ENCODE measurements at places on chromosomes 5 and 9.
A peak's percentile ranks its signal among the peaks of the same experiment; 100 is the strongest.

- ATAC-seq = no peak
Measured at GRCh38 chr5:72503888-72504491, 3.2 kb downstream of the ZNF366 start.

DNA sequence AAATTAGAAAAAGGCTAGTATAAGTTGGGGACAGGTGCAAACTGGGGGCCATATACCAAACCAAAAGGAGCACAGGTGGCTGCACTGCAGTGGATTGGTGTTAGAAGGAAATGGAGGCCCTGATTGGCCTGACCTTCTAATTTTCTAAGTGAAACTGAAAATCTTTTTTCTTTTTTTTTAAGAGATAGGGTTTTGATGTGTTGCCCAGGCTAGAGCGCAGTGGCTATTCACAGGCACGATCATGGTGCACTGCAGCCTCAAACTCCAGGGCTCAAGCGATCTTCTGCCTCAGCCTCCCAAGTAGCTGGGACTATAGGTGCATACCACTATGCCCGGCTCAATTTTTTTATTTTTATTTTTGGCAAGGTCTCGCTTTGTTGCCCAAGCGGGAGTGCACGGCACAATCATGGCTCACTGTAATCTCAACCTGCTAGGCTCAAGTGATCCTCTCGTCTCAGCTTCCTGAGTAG lies 9.8 kb upstream of the CCDC69 start:
- ATAC-seq = no peak

DNA sequence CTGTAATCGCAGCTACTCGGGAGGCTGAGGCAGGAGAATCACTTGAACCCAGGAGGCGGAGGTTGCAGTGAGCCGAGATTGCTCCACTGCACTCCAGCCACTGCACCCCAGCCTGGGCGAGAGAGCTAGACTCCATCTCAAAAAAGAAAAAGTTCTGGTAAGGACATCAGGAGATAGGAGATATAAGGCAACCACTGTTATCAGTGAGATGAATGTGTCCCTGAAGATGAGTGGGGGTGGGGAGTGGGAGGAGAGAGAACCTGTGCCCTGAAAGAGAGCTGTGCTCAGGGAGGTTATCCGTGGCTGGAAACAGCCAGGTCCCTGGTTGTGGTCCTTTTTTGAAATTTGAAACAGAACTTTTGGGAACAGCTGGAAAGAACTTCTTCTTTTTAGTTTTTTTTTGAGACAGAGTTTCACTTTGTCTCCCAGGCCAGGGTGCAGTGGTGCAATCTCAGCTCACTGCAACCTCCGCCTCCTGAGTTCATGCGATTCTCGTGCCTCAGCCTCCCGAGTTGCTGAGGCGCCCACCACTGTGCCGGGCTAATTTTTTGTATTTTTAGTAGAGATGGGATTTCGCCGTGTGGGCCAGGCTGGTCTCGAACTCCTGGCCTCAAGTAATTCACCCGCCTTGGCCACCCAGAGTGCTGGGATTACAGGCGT lies 2.6 kb downstream of the PTPA start:
- no peak for ATAC-seq

GRCh38 chr5:176816791-176817347 lies 6.5 kb downstream of the UNC5A start:
- ATAC-seq = no peak

DNA sequence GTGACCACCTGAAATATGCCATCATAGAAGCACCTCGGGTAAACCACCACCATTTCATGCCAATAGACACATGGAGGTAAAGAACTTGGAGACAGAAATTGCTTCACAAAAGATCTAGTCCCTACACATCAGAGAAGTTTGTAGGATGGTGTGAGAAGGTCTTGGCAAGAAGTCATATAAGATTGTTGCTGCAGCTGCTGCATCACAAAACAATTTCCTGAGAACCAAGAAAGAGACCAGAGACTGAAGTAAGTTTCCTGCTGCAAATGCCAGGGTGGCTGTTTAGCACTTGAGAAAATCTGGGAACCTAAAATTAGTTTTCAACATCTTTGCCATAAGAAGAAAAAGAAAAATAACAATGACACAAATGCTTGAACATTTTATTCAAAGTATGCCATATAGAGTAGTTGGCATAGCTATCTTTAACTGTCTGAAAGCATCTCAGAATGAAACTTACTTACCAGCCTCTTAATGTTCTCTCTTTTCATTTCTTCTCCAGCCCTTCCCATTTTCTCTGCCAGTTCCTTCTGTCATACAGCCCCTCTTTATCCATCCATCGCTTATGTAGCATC lies 114.3 kb downstream of the KCTD16 start:
- no peak for ATAC-seq

DNA sequence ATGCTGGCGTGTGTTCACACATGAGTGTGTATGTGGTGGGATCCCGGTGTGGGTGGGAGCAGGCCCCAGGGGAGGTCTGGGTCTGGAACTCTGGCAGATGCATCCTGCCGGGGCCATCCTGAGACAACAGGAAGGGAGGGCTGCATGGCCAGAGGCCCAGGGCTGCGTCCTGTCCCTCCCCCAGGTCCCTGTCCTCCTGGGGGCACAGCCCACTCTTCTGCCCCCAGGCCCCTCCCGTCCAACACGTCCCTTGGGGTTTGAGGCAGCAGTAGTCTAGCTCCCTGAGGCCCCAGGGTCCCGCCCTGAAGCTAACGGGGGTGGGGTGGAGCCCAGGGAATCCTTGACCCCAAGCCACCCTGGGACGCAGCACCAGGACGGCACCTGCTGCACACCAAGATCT lies 16.6 kb downstream of the FLT4 start:
- ATAC-seq = no peak

GRCh38 chr9:96014078-96014477 lies 138.6 kb downstream of the ERCC6L2 start:
- no peak for ATAC-seq

GRCh38 chr9:6656614-6657300 lies 11.2 kb upstream of the GLDC start:
- no peak for ATAC-seq

DNA sequence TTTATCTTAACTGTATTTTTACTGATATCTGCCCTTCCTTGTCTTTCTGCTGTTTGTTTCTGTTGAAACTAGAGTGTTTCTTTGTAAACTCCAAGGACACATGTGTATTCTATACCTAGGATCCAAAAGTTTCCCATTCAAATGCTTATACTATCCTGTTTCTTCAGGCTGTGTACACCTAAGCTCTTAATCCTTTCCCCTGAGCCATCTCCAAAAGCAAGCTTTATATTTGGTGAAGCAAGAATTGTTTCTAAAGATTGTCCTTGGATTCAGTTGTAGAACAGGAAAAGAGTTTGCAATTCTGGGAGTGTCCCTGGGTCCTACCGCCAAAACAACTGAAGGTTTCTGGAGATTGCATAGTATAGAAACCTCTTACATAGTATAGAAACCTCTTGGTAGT lies 65.9 kb downstream of the CWC27 start:
- ATAC-seq = no peak

DNA sequence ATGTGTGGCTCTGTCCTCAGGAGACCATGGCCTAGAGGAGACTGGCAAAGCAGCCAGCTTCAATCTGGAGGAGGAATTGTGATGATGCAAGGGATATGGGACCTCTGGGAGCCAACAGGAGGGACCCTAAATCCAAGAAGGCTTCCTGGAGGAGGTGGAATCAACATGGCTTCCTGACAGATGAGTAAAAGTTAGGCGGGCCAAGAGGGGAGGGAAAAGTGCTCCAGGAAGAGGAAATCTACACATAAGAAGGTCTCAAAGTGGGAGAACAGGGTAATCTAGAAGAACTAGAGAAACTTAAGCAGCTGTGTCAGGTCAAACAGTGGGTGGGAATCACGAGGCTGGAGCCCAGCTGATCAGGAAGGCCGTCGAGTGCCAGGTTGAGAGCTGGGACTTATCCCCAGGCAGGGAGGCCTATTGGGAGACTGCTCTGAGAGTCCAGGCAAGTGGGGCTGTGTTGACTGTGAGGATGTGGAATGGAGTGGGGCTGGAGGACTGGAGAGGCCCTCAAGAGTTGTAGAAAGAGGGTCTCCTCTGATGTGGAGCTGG lies 119.1 kb downstream of the C9orf50 start:
- ATAC-seq = no peak

GRCh38 chr5:23631302-23632045 lies 124.1 kb downstream of the PRDM9 start:
- no peak for ATAC-seq

DNA sequence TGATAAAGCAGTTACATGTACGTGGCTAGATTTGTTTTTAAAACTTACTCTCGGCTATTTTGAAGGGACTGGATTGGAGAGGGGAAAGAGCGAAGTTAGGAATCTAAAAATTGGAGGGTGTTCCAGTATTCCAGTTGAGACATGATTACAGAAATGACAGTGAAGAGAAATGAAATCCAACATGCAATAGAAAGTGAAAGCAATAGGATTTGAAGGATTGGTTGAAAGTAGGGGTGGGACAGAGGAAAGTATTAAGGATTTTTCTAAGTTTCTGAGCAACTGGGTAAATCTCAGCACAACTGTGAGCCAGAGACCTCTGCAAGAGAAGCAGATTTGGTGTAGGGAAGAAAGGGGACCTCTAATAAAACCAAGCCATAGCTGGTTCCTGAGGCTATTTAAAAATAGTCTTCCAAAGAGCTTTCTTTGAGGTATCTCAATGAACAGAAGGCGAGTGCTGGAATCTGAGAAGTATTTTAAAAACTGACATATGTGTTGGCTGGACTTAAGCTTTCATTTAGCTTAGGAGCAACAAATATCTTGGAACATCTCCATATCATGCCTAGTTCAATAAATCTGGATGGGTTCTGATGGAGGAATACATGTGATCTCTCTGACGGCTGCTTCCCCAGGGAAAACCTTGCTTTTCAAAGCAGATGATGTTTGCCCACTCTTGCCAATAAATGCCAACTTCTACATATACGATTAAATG lies 110.4 kb upstream of the IFNK start:
- no peak for ATAC-seq

- peak; percentile 77 for ATAC-seq
Measured at GRCh38 chr9:14153310-14153720, 160.6 kb downstream of the NFIB start.

DNA sequence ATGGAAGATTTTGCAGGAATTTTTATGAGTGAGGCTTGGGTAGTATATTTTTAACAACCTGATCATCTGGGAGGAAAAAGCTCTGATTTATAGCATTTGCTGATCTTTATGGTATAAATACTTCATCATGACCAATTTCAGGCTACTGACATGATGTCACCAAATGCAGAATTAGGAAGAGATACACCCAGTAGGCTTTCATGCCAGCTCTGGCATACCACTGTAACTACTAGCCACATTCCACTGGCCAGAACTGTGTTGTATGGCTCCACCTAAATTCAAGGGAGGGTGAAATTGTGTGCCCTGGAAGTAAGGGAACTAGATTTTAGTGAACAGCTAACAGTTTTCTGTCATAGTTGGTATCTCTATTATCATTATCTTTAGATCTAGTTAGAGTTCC lies 17.6 kb downstream of the AP3S1 start:
- ATAC-seq = peak; percentile 95

- ATAC-seq = no peak
Measured at GRCh38 chr5:80215523-80215922, 40.3 kb downstream of the SERINC5 start.

DNA sequence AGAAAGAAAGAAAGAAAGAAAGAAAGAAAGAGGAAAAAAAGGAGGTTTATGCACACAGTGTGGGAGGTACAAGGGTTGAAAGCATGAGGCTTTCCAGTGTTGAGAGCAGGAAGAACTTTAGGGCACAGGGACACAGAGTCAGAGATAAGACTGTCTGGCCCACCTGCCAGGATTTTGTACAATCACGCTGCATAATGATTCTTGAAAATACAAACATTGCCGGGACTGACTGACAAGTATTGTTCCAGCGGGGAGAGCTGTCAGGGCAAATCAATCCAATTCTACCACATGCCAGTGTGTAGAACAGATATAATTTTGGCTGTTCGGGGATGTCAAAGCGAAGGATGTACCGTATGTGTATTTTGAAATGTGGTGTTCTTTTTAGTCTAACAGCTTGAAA lies 254.7 kb downstream of the NTRK2 start:
- ATAC-seq = no peak

- no peak for ATAC-seq
Measured at GRCh38 chr9:90600029-90600428, 42.6 kb downstream of the DIRAS2 start.

- peak; percentile 74 for ATAC-seq
Measured at GRCh38 chr5:118791926-118792734, 196.2 kb downstream of the DTWD2 start.

DNA sequence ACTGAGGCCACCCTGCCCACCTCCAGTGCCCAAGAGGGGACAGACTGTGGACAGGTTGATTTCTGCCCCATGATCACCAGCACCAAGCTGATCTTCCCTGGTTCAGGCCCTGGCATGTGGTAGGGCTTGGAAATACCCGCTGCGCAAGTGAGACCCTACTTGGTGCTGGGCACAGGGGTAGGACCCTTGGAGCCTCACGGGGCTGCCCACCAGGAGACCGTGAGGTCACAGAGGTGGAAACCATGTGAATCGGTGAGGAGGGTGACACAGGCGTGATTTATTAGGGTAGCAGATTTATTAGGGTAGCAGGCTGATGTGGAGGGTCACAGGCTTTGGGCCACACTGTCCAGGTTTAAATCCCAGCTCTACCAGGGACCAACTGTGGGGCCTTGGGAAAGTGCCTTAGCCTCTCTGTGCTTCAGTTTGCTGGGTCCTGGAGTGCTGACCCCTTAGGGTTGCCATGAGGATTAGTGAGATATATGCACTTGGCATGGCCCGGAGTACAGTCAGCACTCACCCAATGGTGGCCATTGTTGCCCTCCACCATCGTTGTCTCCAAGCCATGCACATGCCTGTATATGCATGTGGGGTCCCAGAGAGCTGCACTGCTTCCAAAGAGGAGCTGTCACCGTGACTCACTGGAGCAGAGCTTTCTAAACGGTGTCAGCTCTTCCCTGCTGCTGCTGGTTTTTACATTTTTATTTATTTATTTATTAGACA lies 20.9 kb upstream of the DUSP1 start:
- ATAC-seq = no peak

DNA sequence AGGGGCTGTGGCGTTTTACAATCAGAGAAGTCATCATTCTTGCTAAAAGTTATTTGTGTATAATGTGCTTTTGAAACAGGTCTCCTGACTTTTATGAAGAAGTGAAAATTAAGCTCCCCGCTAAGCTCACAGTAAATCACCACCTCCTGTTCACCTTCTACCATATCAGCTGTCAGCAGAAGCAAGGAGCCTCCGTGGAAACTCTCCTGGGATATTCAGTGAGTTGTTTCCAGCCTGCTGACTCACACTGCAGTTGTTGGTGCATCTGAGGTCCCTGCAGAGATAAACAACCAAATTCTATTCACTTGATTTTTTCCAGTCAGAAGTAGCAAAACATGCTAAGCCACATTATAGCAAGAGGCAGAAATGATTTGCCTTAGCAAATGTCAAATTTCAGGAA lies 156.7 kb downstream of the DOCK8 start:
- peak; percentile 100 for ATAC-seq

- ATAC-seq = peak; percentile 43
Measured at GRCh38 chr5:39892708-39893107, 467.9 kb upstream of the DAB2 start.

DNA sequence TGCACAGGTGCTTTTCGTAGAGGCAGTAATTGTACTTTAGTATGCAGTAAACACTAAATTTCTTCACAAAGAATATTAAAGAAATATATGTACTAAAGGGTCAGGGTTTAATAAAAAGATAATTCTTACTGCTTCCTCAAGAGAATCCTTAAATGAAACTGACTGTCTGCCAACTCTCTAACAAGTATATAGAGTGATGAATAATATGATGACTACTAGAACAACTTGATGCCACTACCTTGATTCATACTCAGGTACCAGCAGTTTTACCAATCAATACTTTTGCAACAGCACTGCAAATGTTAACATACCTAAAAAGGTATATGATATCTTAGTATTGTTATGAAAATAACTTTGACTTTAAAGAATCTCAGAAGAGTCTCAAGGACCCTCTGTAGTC lies 3.8 kb downstream of the YIPF5 start:
- no peak for ATAC-seq

All from motor neuron (in vitro differentiated cells).